Progenitor cell of endocrine pancreas (in vitro differentiated cells): ENCODE measurements at places on chromosomes 4 and X.

DNA sequence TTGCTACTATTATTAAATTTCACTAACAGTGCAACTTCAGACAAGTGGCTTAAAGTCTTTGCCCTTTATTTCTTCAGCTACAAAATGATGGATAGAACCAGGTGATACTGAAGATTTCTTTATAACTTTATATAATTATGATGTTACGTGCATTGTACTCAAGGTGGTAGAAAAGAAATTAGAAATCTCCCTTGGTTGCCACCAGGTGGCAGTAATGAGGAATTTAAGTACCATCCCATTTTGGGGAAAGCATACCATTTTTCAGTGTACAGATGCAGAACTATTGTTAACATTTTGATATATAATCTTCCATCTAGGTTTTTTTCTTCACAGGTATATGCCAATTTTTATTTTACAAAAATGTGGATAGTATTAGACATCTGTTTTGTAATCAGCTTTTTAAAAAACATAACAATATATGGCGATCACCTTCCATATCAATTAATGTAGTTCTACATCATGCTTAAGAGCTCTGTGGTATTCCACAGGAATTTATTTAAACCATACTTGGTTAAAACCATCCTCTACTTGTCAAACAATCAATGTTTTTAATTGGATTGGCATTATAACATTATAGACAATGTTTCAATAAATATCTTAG, 37.7 kb upstream of the RAB33B start:
- no peak for DNase-seq

DNA sequence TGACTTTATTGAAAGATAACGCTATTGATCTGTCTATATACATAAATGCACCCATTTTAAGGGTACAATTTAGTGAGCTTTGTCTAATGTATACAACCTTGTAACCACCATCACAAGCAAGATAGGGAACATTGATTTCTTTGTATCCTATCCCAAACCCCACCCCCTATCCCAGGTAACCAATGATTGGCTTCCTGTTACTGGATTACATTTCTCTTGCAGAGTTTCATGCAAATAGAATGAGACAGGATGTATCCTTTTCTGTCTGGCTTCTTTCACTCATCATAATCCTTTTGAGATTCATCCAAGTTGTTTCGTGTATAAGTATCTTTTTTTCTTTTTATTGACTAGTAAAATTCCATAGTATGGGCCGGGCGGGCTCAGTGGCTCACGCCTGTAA, 1.6 kb upstream of the GRIPAP1 start:
- no peak for DNase-seq

DNA sequence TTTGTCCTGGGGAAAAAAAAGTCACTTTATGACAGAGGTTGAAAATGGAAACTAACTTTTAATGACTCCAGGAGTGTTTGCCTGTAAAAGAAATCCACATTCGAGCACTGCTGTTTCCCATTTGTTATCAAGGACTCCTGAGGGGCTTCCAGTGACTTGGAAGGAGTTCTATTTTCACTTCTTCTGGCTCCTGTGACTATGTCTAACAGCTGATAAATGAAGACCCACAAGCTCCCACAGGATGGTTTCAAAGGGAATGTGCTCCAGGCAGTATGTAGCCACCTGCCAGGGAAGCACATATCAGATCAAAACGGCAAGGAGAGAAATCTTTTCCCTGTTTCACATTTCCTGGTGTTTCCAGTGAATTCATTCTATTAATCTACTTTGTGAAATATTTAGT, 159.8 kb upstream of the FAM241A start:
- no peak for DNase-seq

GRCh38 chr4:185532795-185533324, 2.4 kb downstream of the PDLIM3 start:
- no peak for DNase-seq

- no peak for DNase-seq
Observed at GRCh38 chrX:49901048-49901447, 21.3 kb upstream of the CLCN5 start.

DNA sequence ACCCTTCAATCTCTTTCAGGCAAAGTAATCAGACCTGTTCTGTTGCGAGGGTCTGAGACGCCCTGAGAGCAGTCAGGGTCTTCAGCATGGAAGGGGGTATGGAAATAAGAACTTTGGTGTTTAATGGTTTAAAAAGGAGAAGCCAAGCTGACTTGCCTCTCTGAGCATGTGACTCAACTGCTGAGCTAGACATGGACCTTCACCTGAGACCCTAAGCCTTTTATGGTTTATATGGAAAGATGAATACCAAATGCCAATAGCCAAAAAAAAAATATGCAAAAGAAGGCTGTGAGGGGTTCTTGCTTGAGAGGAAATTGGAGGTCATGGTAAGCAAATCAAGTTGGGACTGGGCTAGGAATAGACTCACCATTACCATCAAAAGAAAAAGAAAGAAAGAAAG, 30.6 kb downstream of the CHRNA9 start:
- no peak for DNase-seq

- DNase-seq: no peak
Observed at GRCh38 chr4:157837071-157837703, 335.6 kb downstream of the GASK1B start.

DNA sequence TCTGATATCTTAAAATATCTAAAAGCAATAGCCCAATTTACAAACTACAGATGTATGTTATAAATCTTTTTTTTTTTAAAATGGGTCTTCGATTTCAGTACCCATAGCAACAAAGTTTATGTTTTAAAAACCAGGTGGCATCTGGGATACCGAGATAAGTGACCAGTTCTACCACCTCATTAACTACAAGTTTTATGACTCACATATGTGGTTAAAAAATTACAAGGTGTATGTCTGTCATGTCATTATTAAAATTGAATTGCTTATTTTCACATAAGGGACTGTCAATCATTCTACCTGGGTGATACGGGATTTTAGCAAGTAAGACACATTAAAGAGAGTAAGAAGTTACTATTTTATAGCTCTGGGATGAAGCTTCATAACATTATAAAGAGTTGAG, 192.0 kb upstream of the ETNPPL start:
- no peak for DNase-seq

DNA sequence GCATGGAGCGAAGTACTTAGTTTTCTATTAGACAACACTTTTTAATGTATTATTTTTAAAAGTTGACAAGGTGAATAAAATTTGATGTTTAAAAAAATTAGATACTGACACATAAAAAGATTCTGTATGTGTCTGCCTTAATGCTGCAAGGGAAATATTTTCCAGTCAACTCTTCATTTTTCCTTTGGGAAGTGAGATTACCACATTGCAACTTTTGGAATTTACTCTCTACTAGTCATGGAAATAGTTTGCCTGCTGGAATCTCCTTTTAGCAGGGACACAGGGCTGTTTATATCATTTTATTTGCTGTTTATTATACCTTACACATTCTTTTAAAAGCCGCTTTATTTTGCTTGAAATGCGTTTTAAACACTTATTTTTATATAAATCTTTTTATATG, 135.1 kb downstream of the MID1 start:
- no peak for DNase-seq
